A172 (cell line): ENCODE measurements at places on chromosomes 16 and 17. TPM values are rescaled to one million over a fixed set of nuclear protein-coding genes. Genes with fewer than 3 reads are reported as not detected.
A peak's percentile ranks its signal among the peaks of the same experiment; 100 is the strongest.

GRCh38 chr16:89300976-89301360 is 83.5 kb downstream of the ZNF778 start:
- DNase-seq = no peak

TBC1D3K gene
- total RNA-seq = 0.10 TPM in 1 of 2 replicates, not detected in the other

DNA sequence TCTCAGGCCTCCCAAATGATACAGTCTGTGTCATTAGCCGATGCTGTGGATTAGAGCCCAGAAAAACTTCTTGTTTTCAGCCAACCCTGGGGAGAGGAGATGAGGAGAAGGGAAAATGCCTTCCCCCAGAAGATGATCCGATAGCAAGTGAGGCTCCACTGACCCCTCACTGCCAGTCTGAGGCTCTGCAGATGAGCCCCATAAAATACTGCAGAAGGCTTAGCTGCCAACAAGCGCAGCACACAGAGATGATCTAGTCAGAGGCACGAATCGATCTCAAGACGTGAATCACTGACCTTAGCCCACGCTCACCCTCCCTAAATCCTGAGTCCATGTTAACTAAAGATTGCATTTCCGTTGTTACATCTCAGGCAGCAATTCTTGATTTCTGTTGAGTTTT is 31.5 kb downstream of the SALL1 start:
- no peak for DNase-seq

- DNase-seq = no peak
Observed at GRCh38 chr16:2955438-2955778, 8.7 kb upstream of the KREMEN2 start.

- no peak for DNase-seq
Observed at GRCh38 chr16:85306793-85307551, 194.7 kb upstream of the CIBAR2 start.

TBC1D3C gene
- not detected in 2 replicates for total RNA-seq

CA5A gene
- total RNA-seq = not detected in 2 replicates

- DNase-seq = no peak
Observed at GRCh38 chr16:3050487-3050886, 4.1 kb downstream of the MMP25 start.

- no peak for DNase-seq
Observed at GRCh38 chr16:82753821-82754220, 127.1 kb downstream of the CDH13 start.

DNA sequence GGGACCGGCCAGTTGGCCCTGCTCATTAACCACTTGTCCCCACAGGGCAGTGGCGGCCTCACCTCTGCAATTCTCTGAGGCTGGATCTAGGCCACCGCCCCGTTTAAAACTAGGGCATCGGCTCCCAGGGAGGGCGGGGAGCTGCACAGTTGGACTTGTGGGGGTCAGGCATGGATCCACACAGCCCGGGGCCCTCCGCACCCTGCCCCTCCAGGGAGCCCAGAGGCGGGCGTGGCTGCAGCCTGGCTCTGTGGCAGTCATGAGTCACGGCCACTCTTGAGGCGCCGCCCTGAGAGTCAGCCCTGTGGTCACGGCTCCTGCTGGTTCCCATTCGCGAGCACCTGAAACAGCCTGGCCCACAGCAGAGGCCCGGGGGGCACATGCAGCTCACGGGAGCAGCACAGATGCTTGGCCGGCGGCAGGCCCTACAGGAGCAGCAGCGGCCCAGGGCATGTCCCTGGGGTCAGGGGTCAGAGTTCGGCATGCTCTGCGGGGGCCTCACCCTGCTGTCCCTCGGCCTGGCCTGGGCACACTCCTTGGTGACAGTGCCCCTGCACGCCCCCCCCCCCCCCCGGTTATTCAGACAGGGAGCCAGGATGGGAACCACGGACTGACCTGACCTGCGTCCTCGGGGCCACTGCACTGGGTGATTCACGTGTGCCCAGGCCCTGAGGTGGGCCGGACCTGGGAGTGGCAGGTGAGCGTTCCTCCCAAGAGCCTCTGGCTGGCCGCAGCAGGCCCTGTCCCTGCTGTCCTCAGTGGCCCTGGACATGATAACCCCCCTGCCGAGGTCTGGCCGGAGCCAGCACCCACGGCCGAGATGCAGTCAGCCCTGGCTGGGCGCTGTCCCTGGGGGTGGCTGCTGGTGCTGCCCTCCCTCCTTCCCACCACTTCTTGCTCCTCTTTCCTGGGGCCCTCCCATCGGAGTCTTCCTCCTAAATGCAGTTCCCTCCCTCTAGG is 8.2 kb downstream of the CAPN15 start:
- DNase-seq = peak; percentile 95

GRCh38 chr17:73005360-73005759 is 87.1 kb downstream of the SLC39A11 start:
- DNase-seq = no peak

DNA sequence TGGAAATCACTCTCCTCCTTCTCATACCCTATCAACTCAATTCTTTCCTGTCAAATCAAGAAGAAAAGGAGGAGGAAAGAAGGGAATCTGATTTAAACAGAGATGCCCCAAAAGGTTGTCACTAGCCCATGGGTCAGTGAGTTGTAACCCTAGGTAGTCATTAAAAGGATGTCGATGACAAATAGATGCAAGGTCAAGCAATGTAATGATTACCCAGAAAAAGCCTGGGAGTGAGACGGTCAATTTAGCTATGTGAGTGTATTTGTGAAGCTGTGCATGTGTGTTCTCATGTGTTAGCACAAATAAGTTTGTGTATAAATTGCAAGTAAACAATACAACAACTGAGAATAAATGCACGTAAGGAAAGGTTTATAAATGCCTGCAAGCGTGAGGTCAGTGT is 190.5 kb upstream of the PMFBP1 start:
- DNase-seq = no peak

DNA sequence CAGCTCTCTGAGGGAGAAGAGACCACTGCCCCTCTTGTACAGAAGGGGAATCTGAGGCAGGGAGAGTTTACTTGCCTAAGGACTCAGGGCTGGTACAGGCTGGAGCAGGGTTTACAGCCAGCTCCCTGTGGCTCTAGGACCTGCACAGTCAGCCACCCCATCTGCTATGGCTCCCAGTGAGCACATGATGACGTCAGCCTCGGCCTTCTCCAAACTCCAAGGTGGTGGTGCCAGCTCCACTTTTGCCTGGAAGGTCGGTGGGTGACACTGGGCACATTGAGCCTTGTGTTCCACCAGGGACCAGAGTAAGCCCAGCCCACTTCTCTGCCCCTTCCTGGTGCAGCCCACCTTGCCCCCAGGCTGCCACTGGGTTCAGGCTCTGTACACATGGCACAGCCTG is 202.2 kb downstream of the ENGASE start:
- no peak for DNase-seq

SEPTIN1 gene
- total RNA-seq = not detected in 2 replicates

RCVRN gene
- total RNA-seq = not detected in 2 replicates

GRCh38 chr16:87367529-87367928 is 16.0 kb downstream of the FBXO31 start:
- DNase-seq = no peak

DNA sequence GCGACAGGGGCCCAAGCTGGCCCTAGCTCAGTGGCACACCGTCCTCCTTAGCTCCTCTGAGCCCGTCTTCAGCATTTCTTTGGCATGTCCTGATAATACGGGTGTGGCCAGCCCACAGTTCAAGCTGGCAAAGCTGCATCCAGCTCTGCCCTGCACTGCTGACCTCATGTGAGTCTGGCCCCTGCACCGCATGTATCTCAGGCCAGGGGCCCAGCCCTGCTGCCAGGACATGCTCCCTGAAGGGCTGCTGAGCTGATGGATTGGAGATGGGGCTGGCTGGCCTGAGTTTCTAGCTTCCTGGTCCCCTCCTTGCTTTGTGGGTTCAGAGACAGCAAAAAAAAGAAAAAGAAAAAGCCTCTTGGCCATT is 2.4 kb downstream of the DOC2B start:
- DNase-seq = no peak

- DNase-seq = peak; percentile 21
Observed at GRCh38 chr17:3602499-3602898, 6.7 kb downstream of the TRPV1 start.

GRCh38 chr17:28225271-28225670 is 93.7 kb upstream of the TMEM97 start:
- no peak for DNase-seq

- peak; percentile 79 for DNase-seq
Observed at GRCh38 chr17:58224315-58224714, 5.3 kb upstream of the MKS1 start.

DNA sequence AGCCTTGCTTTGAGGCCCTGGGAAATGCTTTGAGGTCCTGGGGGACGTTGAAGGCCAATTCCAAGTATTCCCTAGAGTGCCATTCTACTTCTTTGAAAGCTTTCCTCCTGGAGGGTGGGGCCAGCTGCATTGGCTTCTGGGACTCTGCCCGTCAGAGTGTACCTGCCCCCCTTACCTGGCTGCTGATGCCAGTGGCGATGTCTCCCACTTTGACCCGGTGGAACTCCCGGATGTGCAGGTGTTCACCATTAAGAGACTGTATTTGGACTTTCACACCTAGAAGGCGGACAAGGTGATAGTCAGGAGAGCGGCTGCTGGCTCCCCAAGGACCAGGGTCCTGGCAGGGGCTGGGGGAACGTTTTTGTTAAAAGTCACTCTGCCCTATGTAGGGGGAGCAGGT is 3.1 kb upstream of the SPATA32 start:
- DNase-seq = no peak

DNA sequence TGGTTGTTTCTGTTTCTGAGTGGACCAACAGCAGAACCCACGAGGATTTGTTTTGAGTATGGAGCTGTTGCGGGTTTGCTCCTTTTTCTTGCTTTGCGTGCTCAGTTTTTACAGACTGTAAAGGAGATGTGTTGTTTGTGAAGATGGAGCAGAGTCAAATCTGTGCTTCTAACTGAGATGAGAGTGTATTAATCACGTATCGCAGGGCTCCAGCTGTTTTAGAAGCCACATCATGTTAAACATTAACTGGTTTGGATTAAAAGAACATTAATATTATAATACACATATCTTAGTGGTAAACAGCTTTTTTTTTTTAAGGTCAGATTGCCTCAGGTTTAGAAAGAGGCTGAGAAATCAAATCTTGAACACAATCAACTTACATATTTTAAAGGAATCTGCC is 69.4 kb downstream of the YPEL2 start:
- DNase-seq = no peak

TRIM37 gene
- 63.4 and 68.8 TPM in 2 replicates for total RNA-seq

DNA sequence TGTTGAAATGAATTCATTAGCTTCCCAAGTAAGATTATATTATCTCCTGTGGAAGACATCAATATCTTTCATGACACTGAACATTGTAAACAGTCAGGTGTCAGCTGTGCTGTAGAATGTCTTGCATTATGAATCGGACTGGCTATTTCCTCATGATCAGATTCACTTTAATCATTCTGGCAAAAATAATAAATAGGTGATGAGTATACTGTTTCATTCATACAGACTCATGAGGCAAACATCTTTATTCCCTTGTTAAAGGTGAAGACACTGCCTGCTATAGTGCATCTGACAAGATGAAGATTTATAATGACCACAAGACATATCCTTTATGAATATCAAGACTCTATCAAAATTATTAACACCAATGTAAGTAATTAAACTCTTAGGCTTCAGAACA is 51.3 kb upstream of the ARL6IP1 start:
- DNase-seq = no peak

TLE7 gene
- total RNA-seq = not detected in 2 replicates

RPS15A gene
- 2,142 and 2,402 TPM in 2 replicates for total RNA-seq

PLLP gene
- 0.55 TPM in 1 of 2 replicates, not detected in the other for total RNA-seq

- peak; percentile 47 for DNase-seq
Observed at GRCh38 chr17:15171167-15172047, 93.7 kb downstream of the PMP22 start.

DNA sequence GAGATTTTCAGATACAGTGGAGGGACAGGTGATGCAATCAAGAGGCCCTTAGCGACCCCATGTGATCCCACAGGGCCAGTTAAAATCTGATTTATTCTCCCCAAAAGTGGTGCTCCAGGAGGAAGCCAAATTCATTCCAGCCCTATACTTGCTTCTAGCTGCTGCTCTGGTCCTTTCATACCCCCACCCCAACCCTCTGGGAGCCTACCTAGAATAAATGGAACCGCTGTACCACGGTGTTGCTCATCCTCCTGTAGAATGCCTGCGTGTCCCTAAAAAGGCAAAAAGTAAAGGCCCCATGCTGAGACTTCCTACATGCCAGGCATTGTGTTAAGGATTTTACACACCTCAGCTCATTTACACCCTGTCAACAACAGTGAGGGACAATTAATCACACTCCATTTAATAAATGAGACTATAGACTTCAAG is 2.0 kb upstream of the RASL10B start:
- DNase-seq = no peak

DNA sequence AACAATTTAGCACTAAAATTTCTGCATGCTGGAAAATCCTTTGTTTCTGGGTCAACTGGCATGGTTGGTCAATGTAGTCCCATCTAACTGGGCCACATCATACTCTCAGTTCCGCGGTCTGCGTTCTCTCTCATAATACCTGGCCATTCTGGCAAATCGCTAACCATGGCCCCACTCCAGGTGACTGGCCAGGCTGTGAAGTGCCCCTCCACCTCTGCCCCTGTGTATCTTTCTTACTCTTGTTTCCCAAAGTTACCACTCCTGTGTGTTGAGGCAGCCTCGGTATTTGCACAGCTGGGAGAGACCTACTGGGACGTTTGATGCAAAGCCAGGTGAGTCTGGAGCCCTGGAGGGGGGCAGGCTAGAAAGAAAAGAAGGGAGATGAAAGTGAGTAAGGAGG is 2.0 kb upstream of the TMEM238L start:
- DNase-seq = no peak

CACNA1H gene
- 2.0 and 3.4 TPM in 2 replicates for total RNA-seq

- DNase-seq = no peak
Observed at GRCh38 chr17:77857306-77857555, 101.3 kb upstream of the TNRC6C start.

GRCh38 chr17:535198-535597 is 179.4 kb downstream of the VPS53 start:
- DNase-seq = no peak

DNA sequence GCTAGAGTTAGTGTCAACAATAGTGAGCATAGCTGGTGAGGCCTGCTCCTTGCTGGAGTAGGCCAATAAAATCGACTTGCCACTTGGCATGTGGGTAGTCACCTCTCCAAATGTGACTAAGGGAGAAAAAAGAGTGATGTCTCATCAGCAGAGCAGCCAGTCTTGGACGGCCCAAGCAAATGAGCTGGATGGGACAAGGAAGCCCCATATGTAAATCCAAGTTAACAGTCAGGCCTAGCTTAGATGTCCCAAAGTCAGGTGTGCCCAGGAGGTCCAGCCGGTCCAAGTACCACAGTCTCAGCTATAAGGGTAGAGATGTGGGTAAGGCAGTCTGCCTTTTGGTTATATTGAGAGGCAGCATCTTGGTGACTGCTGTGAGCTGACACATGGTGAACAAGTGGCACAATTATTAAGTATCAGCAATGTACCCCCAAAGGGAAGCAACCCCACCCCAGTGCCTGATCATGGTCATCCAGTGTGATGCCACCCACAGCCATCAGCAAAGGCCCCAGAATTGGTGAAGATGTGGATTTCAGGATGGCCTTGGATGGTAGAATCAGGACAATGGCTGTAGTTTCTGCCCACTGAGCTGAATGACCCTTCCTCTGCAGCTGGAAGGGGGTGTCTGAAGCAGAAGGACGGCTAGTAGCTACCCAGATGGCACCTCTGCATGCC is 83.4 kb downstream of the TNFRSF13B start:
- DNase-seq = no peak

SLFN12 gene
- 37.4 and 47.9 TPM in 2 replicates for total RNA-seq

CORO7 gene
- total RNA-seq = 16.5 and 21.0 TPM in 2 replicates
